ENCODE measurements at places on chromosomes 5 and 9.

DNA sequence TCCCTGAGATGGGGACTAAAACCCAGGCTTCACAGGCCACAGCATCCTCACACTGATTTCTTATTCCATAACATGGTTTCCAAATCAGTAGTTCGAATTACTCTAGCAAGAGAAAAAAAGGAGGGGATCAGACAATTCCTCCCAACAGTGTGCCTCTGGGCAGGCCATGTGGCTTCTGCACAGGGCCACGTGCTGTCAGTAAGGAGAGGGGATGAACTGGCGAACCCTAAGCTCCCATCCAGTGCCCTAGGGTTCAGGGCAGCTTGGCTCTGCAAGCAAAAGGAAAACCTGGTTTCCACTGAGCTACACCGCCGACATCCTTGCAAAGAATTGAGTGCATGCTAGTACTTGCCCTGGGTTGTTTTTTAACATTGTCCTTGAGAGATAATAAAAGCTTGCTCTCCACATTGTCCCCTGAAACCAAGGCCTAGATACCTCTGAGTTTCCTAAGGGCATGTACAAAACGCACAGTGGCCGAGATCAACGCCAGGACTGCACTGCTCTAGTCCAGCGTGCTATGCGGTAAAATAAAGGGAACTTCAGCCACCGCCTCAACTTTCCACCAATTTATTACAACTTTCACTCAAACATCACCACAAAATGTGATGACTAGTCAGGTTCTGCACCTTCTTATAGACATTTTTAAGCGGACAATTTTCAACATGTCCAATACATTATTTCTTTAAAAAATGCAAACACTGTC lies 4.5 kb downstream of the CAMSAP1 start:
- DNase-seq: no peak

DNA sequence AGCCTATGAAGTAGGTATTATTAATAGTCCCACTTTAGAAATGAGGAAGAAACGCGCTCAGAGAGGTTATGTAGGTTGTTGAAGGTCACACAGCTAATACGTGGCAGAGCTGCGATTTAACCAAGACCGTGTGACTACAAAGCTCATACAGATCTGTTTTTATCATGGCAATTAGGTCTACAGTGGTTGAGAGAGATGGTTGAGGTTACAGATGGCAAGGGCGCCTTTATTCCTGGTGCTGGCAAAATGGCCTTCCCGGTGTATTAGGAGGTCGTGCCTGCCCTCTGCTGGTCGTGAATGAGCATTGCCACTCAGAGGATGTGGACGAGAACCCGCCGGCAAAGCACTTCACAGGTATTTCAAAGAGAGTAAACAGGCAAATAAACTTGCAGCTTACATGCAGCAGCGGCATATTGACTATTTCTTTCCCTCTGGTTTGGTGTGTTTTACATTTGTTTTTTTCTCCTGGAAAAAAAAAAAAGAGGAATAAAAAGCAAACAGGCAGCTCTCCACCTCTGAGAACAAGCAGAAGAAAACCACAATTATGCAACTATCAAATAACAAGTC lies 65.3 kb upstream of the EGFLAM start:
- peak; percentile 58 for DNase-seq

DNA sequence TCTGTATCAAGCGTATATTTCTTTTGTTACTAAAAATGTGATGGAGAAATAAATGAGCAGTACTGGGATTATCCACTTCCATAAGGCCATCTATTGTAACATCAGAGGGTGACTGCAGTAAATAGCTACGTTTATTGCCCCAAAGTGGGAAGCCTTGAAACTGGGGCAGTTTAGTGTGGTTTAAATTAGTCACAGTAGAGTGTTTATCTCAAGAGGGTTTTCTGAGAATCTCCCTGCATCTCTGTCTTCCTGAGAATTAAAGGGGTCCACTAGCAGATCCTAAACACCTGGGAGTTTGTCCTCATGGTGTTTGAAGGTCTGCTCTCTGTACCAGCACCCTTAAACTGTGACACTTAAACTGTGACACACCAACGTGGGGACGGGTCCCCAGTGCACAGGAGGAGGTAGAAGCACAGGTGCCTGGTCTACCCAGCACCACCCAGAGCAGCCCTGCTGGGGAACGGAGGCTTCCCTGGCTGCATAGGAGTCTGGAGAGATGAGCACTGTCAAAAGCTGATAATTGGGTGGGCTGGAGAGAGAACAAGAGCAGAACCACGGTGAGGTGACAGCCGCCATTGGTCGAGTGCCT lies 25.2 kb downstream of the PRRC2B start:
- no peak for DNase-seq

- DNase-seq: no peak
Observed at GRCh38 chr9:135906291-135907005, 898 bp downstream of the CAMSAP1 start.

DNA sequence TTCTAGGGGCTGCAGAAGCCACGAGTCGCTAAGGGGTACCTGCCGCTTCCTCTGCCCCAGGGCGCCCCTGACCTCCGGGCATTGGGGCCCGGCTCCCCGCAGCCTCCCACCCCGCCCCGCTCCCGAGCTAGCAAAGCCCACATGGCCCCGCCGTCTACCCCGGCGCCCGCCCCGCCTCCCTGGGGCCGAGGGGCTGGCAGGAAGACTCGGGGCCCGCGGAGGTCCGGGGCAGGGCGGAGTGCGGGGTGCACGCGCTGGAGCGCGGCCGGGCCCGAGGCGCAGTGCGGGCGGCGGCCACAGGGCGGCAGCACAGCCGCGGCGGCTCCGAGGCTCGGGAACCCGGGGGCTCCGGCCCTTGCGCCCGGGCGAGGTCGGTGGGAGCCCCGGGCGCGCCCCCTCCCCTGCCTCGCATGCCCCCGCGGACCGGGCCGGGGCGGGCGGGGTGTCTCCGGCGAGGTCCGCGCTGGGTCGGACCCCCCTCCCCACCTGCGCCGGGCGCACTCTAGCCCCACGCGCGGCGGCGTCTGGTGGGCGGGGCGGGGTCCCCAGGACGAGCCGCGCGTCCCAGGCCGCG lies 6.7 kb downstream of the NRARP start:
- DNase-seq: peak; percentile 63

- no peak for DNase-seq
Observed at GRCh38 chr9:129620669-129621295, at the start of gene C9orf50. TSS of gene C9orf50 (minus strand) at chr9:129621101. CDS start at chr9:129620574, 527 bp downstream.

All from stimulated activated CD4-positive, alpha-beta T cell treated with anti-CD3 and anti-CD28 coated beads, Interleukin-2, amount 100 ng/mL, for 48 hours (primary cell).